ENCODE measurements at places on chromosomes 12 and 14. TPM values are rescaled to one million over a fixed set of nuclear protein-coding genes. Genes with fewer than 3 reads are reported as not detected.

GRCh38 chr12:57869298-57869926 lies 22.9 kb upstream of the CTDSP2 start:
- no peak for DNase-seq

GRCh38 chr12:131986910-131987309 lies 37.2 kb downstream of the EP400 start:
- no peak for DNase-seq

GRCh38 chr12:66196806-66197205 lies 7.8 kb downstream of the IRAK3 start:
- DNase-seq, result peak; percentile 23

DNA sequence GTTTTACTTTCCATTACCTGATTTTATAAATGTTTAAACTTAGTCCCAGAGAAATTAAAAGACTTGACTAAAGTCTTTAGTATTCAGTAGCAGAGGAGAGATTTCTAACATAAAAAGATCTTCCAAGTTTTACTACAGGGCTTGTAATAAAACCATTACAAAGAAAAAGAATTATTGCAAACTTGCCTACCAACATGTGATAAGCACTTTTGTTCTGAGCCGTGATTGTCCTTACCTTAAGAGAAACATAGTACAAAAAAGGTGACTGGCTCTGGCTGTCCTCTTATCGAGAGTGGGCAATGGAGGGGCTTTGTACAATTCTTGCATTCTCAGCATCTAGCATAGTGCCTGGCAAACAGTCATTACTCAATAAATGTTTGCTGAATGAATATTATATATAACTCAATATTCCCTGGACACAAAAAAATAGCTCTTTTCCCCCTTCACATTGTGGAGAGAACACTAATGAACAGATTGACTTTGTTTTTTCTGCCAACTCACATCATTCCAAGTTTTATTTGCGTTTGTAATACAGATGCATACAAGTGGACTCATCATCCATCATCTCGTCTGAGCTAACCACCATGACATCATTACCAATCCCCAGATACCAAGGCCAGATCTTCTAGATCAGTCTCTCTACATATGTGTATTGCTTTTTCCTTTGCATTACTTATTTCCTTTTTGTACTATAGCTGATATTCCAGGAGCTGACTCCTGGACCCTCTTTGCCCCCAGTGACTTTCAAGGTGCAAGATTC lies 192.8 kb upstream of the EEA1 start:
- DNase-seq, result peak; percentile 98

Gene CNTN1
- total RNA-seq, result 30.3 TPM

Data from bronchial epithelial cell (primary cell).